Activated CD8-positive, alpha-beta T cell treated with anti-CD3 and anti-CD28 coated beads, Interleukin-2, amount 10 ng/mL, durations not matched to agents 7 days and 5 days (primary cell): ENCODE measurements at places on chromosomes 5 and 9. TPM values are rescaled to one million over a fixed set of nuclear protein-coding genes. Genes with fewer than 3 reads are reported as not detected.

Gene C5orf63
- 6.5 TPM for total RNA-seq

Gene PCDHB10
- not detected for total RNA-seq

Gene PLGRKT
- total RNA-seq = 30.5 TPM

Gene SH3PXD2B
- 0.21 TPM for total RNA-seq

Gene CKMT2
- total RNA-seq = not detected

Gene CACNA1B
- total RNA-seq = not detected

Gene TAF1L
- 0.05 TPM for total RNA-seq

Gene NEUROG1
- not detected for total RNA-seq

Gene PCSK5
- total RNA-seq = 3.7 TPM

Gene SMAD5
- total RNA-seq = 19.0 TPM

Gene ROPN1L
- total RNA-seq = 2.2 TPM

GRCh38 chr9:92760070-92760469, 4.6 kb downstream of the BICD2 start:
- H3K36me3 ChIP-seq = peaks cover 12% of the 10 kb centered on the region
- peaks cover 37% of the 10 kb centered on the region for H3K4me1 ChIP-seq
- no peak for DNase-seq
- no peak overlapping the region for H3K4me3 ChIP-seq
- no peak overlapping the region for H3K27ac ChIP-seq

DNA sequence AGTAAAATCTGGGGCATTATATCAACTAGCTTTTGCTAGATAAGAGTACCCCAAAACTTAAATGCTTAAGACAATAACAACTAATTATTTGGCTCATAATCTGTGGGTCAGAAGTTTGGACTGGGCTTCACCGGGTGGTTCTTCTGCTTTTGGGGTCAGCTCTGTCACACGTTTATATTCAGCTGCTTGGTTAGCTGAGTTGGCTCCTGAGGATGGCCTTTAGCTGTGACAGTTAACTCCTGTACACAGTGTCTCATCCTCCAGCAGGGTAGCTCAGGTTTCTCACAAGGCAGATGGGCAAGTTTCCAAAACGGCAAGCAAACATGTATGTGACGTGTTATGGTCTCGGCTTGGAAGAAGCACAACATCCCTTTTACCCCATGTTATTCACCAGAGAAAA, 488.2 kb downstream of the TLE4 start:
- DNase-seq = no peak
- H3K4me3 ChIP-seq = no peak overlapping the region
- H3K27ac ChIP-seq = no peak overlapping the region
- H3K4me1 ChIP-seq = no peaks in the 10 kb centered on the region
- H3K27me3 ChIP-seq = no peaks in the 10 kb centered on the region

GRCh38 chr5:124733329-124733650, 13.1 kb downstream of the ZNF608 start:
- no peaks in the 10 kb centered on the region for H3K4me1 ChIP-seq
- no peak overlapping the region for H3K27ac ChIP-seq
- H3K4me3 ChIP-seq = no peak overlapping the region

- H3K27ac ChIP-seq = no peak overlapping the region
- no peak overlapping the region for H3K4me3 ChIP-seq
- no peaks in the 10 kb centered on the region for H3K4me1 ChIP-seq
- DNase-seq = no peak
Measured at GRCh38 chr9:7370988-7371387, 428.6 kb downstream of the DMAC1 start.

GRCh38 chr5:73759771-73760170, 133.8 kb downstream of the ARHGEF28 start:
- H3K27me3 ChIP-seq = peaks cover 5% of the 10 kb centered on the region
- H3K27ac ChIP-seq = no peak overlapping the region
- H3K4me3 ChIP-seq = no peak overlapping the region
- H3K36me3 ChIP-seq = no peaks in the 10 kb centered on the region
- no peak for DNase-seq
- no peaks in the 10 kb centered on the region for H3K4me1 ChIP-seq

- no peak overlapping the region for H3K4me3 ChIP-seq
- no peaks in the 10 kb centered on the region for H3K4me1 ChIP-seq
- H3K27me3 ChIP-seq = no peaks in the 10 kb centered on the region
- H3K27ac ChIP-seq = no peak overlapping the region
- DNase-seq = no peak
Measured at GRCh38 chr9:130923611-130924447, 15.2 kb downstream of the FIBCD1 start.

DNA sequence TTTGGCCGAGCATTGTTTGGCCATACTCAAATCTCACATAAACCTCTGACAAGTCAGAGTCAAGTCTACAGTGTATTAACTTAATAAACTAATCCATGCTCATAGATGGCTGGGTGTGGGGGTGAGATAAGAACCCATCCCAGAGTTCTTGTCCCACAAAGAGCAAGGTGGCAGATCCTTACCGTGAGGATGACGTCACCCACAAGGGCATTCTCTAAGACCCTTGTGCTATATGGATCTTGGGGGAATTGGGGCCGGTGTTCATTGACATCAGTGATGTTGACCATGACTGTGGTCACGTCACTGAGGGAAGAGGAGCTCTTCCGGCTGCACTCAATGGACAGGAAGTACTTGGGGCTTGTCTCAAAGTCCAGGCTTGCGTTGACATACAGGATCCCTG, 62.1 kb downstream of the FAT2 start:
- no peaks in the 10 kb centered on the region for H3K36me3 ChIP-seq
- H3K27me3 ChIP-seq = peaks cover 4% of the 10 kb centered on the region
- no peak for DNase-seq
- H3K27ac ChIP-seq = no peak overlapping the region
- no peak overlapping the region for H3K4me3 ChIP-seq
- no peaks in the 10 kb centered on the region for H3K4me1 ChIP-seq

- peaks cover 3% of the 10 kb centered on the region for H3K4me1 ChIP-seq
- H3K27me3 ChIP-seq = peaks cover 3% of the 10 kb centered on the region
- H3K27ac ChIP-seq = no peak overlapping the region
- H3K36me3 ChIP-seq = no peaks in the 10 kb centered on the region
- no peak overlapping the region for H3K4me3 ChIP-seq
Measured at GRCh38 chr5:143776951-143777350, 35.0 kb upstream of the HMHB1 start.

- DNase-seq = no peak
- H3K36me3 ChIP-seq = no peaks in the 10 kb centered on the region
- no peak overlapping the region for H3K27ac ChIP-seq
- H3K4me3 ChIP-seq = no peak overlapping the region
Measured at GRCh38 chr5:164052536-164053093, 547.2 kb downstream of the MAT2B start.

DNA sequence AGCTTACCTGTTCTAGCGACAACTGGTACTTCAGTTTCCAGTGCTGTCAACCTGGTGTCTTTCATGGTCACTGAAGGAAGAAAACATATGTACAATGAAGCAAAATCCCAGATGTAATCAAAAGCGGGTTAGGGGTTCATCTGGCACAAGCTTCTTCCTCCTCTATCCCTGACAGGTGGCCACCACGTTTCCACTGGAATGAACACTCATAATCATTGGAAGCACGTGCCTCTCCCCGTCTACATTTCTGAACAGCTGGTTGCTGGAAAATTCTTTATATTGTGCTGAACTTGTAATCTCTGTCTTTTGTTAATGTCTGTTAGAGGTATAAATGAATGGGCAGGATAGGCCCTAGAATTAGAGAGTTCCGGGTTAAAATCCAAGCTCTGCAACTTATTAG, 9.4 kb downstream of the TSC1 start:
- no peaks in the 10 kb centered on the region for H3K4me1 ChIP-seq
- H3K27ac ChIP-seq = no peak overlapping the region
- no peak overlapping the region for H3K4me3 ChIP-seq
- peaks cover 4% of the 10 kb centered on the region for H3K36me3 ChIP-seq
- no peak for DNase-seq
- no peaks in the 10 kb centered on the region for H3K27me3 ChIP-seq

DNA sequence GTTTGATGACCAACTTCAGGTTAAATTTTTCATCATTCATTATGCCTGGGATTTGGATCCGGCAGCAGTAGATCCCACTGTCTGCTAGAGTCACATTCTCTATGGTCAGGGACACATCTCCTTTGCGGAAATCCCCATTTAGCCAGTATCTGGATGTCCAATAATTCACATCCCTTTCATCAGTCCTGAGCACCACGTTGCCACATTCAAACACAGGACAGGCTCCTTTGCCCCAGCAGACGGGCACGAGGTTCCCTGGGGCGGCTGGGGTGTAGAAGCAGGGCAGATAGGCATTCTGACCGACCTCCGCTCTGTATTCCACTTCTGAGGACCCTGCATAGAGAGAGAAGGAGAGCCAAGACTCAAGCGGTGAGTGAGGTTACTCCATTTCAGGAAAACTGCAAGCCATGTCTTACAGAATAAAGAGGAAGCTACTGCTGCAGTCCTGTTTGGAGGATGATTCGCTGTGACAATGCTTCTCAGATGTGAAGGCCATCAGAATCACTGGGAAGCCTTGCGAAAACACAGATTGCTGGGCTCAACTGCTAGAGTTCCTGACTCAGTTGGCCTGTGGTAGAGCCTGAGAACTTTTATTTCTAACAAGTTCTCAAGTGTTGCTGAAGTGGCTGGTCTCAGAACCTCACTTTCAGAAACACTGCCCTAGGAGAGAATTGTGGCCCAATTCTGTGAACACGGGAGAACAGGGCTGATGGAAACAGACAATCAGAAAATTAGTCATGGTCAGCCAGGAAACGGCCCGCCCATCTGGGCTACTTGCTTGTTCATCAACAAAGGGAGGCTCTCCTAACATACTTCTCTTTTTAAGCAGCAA, 2.0 kb downstream of the HAVCR2 start:
- peaks cover 70% of the 10 kb centered on the region for H3K4me1 ChIP-seq
- H3K4me3 ChIP-seq = peak overlapping the region; percentile 93
- peak; percentile 39 for DNase-seq
- H3K27me3 ChIP-seq = no peaks in the 10 kb centered on the region

DNA sequence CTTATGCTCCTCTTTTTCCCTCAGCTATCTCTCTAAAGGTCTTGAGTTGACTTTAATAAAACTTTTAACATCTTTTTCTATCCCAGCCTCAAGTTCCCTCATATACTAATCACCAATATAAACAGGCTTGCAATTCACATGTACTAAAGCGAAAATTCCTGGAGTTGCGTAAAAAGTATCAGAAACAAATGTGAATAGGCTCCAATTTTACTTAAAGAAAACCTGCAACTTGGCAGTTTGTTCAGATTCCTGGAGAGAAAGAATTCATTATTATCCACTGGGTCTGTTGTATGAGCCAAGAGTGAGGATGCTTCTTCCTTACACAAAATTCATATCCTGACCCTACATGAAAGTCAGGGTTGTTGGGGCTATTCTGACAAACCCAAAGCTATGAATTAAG, 384.2 kb downstream of the DTWD2 start:
- H3K4me1 ChIP-seq = no peaks in the 10 kb centered on the region
- no peak for DNase-seq
- no peaks in the 10 kb centered on the region for H3K27me3 ChIP-seq

- peaks cover 6% of the 10 kb centered on the region for H3K27me3 ChIP-seq
- DNase-seq = no peak
- no peak overlapping the region for H3K4me3 ChIP-seq
- H3K27ac ChIP-seq = no peak overlapping the region
- H3K36me3 ChIP-seq = no peaks in the 10 kb centered on the region
- no peaks in the 10 kb centered on the region for H3K4me1 ChIP-seq
Measured at GRCh38 chr5:38660194-38660668, 103.8 kb upstream of the LIFR start.

GRCh38 chr5:19837536-19838174, 150.3 kb downstream of the CDH18 start:
- no peaks in the 10 kb centered on the region for H3K27me3 ChIP-seq
- no peak for DNase-seq
- no peak overlapping the region for H3K4me3 ChIP-seq
- peaks cover 4% of the 10 kb centered on the region for H3K36me3 ChIP-seq
- H3K27ac ChIP-seq = no peak overlapping the region

GRCh38 chr9:21542787-21543186, 60.7 kb upstream of the IFNE start:
- H3K4me1 ChIP-seq = peaks cover 5% of the 10 kb centered on the region
- no peak overlapping the region for H3K4me3 ChIP-seq

GRCh38 chr5:159409801-159410200, 79.5 kb upstream of the IL12B start:
- peaks cover 24% of the 10 kb centered on the region for H3K36me3 ChIP-seq
- peaks cover 20% of the 10 kb centered on the region for H3K27me3 ChIP-seq
- H3K4me1 ChIP-seq = peaks cover 63% of the 10 kb centered on the region
- DNase-seq = peak; percentile 55
- peak overlapping the region; percentile 18 for H3K4me3 ChIP-seq

- no peak overlapping the region for H3K27ac ChIP-seq
- H3K36me3 ChIP-seq = no peaks in the 10 kb centered on the region
- no peaks in the 10 kb centered on the region for H3K4me1 ChIP-seq
- no peaks in the 10 kb centered on the region for H3K27me3 ChIP-seq
- DNase-seq = no peak
Measured at GRCh38 chr9:30476826-30477225, 1907.6 kb upstream of the ACO1 start.

GRCh38 chr5:179603308-179603707, 20.2 kb downstream of the HNRNPH1 start:
- H3K4me3 ChIP-seq = no peak overlapping the region
- H3K4me1 ChIP-seq = peaks cover 14% of the 10 kb centered on the region
- H3K27me3 ChIP-seq = no peaks in the 10 kb centered on the region
- H3K27ac ChIP-seq = no peak overlapping the region
- no peak for DNase-seq
- peaks cover 55% of the 10 kb centered on the region for H3K36me3 ChIP-seq

GRCh38 chr5:60362158-60362557, 337.8 kb downstream of the DEPDC1B start:
- no peaks in the 10 kb centered on the region for H3K4me1 ChIP-seq
- no peak for DNase-seq
- H3K27me3 ChIP-seq = no peaks in the 10 kb centered on the region
- no peak overlapping the region for H3K27ac ChIP-seq
- H3K36me3 ChIP-seq = no peaks in the 10 kb centered on the region
- no peak overlapping the region for H3K4me3 ChIP-seq

- H3K4me1 ChIP-seq = peaks cover 13% of the 10 kb centered on the region
- H3K27me3 ChIP-seq = peaks cover 9% of the 10 kb centered on the region
- no peak for DNase-seq
- H3K27ac ChIP-seq = no peak overlapping the region
- H3K4me3 ChIP-seq = no peak overlapping the region
- H3K36me3 ChIP-seq = no peaks in the 10 kb centered on the region
Measured at GRCh38 chr5:144195448-144195847, 24.8 kb downstream of the KCTD16 start.

- H3K27ac ChIP-seq = no peak overlapping the region
- H3K36me3 ChIP-seq = no peaks in the 10 kb centered on the region
- no peak for DNase-seq
- no peak overlapping the region for H3K4me3 ChIP-seq
Measured at GRCh38 chr5:17434982-17435381, 63.0 kb upstream of the TAF11L2 start.
